Dorsolateral prefrontal cortex (tissue), 122 donors: ENCODE measurements at places on chromosomes 7 and 10.

DNA sequence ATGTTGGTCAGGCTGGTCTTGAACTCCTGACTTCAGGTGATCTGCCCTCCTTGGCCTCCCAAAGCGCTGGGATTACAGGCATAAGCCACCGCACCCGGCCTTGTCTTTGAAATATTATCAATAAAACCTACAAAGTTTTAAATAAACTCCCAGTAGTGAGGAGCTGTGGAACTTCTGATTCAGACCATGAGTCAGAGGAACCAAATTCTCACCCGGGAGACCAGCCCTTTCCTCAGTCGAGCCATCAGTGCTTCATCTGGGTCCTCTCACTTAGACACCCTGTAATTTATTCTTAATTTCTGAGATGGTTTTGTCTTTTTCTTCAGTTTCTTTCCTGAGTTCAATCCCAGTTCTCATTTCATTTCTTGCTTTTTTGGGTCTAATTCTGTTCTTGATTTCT is 68.6 kb downstream of the DYNC2I1 start:
- DNase-seq, result no peak

- DNase-seq, result no peak
Observed at GRCh38 chr10:77392236-77392721, 245.3 kb downstream of the KCNMA1 start.

DNA sequence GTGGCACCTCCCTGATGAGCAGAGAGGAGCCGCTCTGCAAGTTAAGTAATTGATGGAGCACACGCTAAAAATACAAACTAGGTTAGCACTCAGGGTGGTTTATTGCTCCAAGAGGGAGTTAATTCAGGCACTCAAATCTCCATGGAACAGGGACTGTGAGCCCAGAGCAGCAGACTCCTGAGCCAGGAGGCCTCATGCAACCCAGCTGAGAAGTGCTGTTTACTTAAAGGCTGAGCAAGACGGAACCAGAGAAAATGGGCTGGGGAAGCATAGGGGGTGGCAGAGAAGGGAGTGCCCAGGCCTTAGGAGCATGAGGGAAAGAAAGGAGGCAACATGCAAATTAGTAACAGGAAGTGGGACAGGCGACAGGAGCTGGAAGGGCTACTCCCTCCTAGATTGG is 174.1 kb downstream of the KCNMA1 start:
- DNase-seq, result peak; percentile 61

- DNase-seq, result no peak
Observed at GRCh38 chr7:116630932-116631671, 40.9 kb upstream of the MET start.

DNA sequence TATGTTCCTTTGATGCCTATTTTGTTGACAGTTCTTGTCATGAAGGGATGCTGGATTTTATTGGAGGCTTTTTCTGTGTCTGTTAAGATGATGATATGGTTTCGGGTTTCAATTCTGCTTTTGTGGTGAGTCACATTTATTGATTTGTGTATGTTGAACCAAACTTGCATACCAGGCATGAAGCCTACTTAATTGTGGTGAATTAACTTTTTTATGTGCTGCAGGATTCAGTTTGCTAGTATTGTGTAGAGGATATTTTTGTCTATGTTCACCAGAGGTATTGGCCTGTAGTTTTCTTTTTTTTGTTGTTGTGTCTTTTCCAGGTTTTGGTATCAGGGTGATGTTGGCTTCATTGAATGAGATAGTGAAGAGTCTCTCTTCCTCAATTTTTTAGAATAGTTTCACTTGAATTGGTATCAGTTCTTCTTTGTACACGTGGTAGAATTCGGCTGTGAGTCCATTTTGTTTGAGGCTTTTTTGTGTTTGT is 345.9 kb downstream of the KIF20B start:
- DNase-seq, result no peak

GRCh38 chr7:151157645-151158329 is 9.7 kb downstream of the GBX1 start:
- no peak for DNase-seq

GRCh38 chr10:24468281-24468751 is 255.4 kb downstream of the ARHGAP21 start:
- no peak for DNase-seq

- no peak for DNase-seq
Observed at GRCh38 chr10:123807444-123808035, 84.1 kb downstream of the CPXM2 start.

GRCh38 chr10:93917821-93918220 is 24.0 kb downstream of the SLC35G1 start:
- no peak for DNase-seq

DNA sequence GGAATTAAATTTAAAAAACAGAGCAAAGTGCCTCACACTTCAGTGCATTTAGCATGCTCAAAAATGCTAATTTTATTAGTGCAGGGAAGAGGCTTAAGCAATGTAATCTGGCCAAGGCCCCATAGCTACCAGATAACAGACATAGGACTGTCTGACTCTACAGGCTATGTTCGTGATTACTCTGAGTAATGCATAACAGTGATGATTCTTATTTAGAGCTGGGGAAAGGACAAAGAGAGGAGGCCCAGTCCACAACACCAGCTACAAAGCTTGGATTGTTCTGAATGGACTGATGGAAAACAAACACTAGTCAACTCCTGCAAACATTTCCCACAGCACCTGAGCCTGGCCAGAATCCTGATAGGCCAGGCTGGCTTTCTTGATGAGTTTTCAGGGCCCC is 8.4 kb upstream of the CH25H start:
- DNase-seq, result peak; percentile 40

- no peak for DNase-seq
Observed at GRCh38 chr7:38862666-38863065, 46.3 kb downstream of the VPS41 start.

DNA sequence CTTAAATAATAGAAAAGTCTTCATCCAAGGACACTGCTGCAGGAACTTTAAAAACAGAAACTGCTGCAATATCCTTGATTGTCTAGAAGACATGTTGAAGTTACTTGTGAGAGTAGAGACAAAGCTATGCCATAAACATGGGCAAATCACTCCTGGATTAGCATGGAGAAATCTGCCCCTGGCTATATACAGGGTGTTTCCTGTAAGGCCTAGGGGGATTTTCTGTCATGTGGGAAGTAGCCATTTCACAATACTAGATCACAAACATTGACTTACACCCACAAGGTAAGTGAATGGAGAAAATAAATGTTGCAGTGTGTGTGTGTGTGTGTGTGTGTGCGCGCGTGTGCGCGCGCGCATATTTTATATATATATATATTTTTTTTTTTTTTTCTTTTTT is 35.2 kb upstream of the PDK4 start:
- no peak for DNase-seq

DNA sequence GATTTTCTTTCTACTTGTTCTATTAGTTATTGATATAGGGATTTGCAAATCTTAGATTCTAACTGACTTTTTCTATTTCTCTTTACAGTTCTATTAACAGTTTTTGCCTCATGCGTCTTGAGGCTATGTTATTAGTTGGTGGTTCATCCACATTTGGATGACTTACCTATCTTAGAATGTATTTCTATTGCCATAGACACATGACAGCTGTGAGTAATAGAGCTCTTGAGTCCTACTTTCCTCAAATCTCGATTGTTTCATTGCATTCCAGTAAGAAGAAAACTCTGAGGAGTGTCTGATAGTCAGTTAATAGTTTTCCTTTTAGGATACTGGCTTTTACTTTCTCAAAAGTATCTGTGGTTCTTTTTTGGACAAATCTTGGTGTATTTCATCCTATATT is 241.4 kb upstream of the ZNF32 start:
- DNase-seq, result no peak

GRCh38 chr10:17616403-17617030 is 657 bp downstream of the HACD1 start:
- peak; percentile 55 for DNase-seq

DNA sequence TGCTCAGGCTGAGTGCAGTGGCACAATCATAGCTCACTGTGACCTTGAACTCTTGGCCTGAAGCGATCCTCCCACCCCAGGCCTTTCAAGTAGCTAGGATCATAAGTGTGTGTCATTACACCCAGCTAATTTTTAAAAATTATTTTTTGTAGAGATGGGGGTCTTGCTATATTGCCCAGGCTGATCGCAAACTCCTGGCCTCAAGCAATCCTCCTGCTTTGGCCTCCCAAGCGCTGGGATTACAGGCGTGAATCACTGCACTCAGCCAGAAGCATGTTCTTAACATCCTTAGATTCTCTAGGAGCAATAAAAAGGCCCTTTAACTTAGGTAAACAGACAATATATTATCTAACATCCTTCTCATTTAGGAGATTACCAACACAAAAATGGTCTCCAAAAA is 38.3 kb upstream of the EFCAB10 start:
- no peak for DNase-seq

- no peak for DNase-seq
Observed at GRCh38 chr7:155311826-155312537, 14.3 kb downstream of the INSIG1 start.

DNA sequence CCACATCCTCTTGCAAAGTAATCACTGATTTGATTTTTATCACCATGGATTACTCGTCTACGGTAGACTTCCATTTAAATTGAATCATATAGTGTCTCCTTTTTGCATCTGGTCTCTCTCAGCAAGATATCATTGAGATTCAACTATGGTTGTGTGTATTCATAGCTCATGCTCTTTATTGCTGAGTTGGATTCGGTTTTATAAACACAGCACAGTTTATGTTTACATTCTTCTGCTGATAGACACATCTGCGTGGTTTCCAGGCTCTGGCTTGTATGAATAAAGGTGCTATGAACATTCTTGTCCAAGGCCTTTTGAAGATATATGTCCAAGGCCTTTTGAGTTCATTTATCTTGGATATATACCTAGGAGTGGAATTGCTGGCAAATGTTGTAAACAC is 356.5 kb upstream of the CELF2 start:
- no peak for DNase-seq

DNA sequence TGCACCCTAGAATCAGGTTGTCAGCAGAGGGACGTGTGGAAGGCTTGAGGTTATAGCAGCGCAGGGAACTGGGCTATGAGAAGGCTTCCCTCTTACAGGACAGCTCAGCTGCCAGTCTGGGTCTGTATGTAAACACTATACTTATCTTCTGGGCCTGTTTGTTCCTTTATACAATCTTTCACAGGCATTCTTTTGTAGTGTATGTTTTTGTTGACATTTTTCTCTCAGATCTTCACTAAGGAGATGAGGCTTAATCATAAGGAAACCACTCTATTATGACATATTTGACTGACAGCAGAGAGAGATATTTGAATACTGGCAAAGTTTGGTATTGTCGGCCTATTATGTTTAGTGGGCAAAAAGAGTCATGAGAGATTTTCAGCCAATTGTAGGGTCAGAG is 929 bp downstream of the GBF1 start:
- DNase-seq, result no peak

GRCh38 chr7:158957921-158958491 is 101.6 kb downstream of the DYNC2I1 start:
- DNase-seq, result no peak

- no peak for DNase-seq
Observed at GRCh38 chr10:123129618-123130271, 6.0 kb upstream of the HMX3 start.

GRCh38 chr10:6074489-6075301 is 12.5 kb upstream of the IL2RA start:
- no peak for DNase-seq

- DNase-seq, result no peak
Observed at GRCh38 chr10:32103721-32104120, 47.5 kb upstream of the KIF5B start.

DNA sequence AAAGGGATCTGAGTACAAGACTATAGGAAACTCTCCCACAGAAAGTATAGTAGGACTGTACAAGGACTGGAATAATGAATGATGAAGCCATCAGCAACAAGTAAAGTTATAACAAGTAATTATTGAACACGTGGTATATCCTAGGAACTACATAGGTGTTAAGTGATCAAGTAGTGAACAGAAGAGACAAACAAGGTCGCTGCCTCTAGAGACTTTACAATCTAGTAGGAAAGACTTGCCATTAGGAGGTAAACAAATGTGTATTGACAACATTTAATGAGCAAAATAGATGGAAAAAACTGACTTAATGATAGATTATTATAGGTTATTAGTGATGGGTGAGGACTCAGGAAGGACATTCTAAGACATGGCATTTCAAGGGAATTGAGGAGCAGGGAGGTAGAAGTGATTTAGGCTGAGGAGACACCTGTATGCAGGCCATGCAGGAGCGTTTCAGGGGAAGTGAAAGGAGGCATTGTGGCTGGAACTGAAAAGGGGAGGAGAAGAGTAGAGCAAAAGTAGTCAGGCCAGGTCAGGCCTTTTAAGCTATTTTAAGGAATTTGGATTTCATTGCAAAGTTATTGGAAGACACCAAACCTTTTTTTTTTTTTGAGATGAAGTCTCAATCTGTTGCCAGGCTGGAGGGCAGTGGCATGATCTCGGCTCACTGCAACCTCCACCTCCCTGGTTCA is 8.5 kb upstream of the GLCCI1 start:
- DNase-seq, result no peak

DNA sequence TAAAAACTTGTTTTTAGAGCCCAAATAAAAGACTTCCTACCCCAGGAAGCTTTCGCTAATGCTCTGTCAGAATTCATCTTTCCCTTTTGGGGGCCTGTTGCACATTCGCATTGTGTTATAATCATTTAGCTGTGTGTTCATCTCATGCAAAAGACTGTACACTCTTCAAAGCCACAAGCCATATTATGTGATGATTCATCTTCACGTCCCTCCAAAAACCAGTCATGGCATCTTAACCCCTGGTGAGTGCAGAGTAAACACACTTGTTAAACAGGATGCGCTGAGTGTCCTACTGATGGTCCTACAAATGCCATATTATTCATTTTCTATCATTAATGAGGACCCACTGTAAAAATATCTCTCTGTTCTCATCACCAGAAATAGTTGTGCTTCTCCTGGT is 235.4 kb downstream of the KIAA1217 start:
- no peak for DNase-seq

DNA sequence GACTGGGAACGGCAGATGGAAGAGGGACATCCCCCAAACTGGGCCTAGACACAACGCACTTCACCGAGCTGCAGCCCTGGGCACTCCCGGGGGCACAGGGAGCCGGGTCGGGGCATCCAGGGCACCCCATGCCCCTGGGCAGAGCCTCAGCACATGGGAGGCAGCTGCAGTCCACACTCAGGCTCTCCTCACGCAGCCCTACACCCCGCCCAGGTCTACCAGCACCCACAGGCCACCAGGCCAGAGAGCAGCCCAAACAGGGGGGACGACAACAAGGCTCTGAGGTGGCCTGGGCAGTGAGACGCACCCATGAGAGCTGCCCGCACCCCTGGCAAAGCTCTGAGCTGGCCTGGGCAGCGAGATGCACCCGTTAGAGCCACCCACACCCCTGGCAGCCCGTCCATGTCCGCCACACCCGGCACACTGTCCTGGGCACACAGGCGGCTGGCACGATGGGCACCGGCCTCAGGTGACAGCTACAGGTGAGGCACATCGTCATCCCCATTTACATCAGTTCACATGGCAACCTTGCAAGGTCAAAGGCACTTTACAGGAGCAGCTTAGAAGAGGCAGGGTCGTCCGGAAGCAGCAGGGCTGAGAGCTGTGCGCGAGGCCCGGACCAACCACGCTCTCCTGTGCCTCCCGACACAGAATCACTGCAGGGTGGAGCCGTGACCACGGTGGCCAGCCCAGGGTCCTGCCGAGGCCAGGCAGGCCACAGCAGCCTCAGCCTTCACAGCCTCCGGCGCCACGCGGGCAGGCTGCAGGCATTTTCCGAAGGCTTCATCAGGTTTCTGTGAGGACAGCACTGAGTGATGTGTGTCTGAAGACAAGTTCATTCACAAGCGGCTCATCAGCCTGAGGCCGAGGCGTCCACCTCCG is 228.6 kb downstream of the MAD1L1 start:
- DNase-seq, result peak; percentile 36

- peak; percentile 63 for DNase-seq
Observed at GRCh38 chr10:72260239-72260975, 13.3 kb upstream of the DDIT4 start.

- DNase-seq, result no peak
Observed at GRCh38 chr10:52064084-52064845, 249.8 kb upstream of the DKK1 start.

GRCh38 chr10:128011059-128011979 is 104.4 kb downstream of the PTPRE start:
- DNase-seq, result peak; percentile 89
